Activated CD4-positive, alpha-beta T cell treated with anti-CD3 and anti-CD28 coated beads, Interleukin-2, amount 50 U/mL, for 48 hours (primary cell): ENCODE measurements at places on chromosomes 1 and 21.

- no peak for DNase-seq
These were observed 816 bp downstream of the HYI start for GRCh38 chr1:43452789-43453441.

DNA sequence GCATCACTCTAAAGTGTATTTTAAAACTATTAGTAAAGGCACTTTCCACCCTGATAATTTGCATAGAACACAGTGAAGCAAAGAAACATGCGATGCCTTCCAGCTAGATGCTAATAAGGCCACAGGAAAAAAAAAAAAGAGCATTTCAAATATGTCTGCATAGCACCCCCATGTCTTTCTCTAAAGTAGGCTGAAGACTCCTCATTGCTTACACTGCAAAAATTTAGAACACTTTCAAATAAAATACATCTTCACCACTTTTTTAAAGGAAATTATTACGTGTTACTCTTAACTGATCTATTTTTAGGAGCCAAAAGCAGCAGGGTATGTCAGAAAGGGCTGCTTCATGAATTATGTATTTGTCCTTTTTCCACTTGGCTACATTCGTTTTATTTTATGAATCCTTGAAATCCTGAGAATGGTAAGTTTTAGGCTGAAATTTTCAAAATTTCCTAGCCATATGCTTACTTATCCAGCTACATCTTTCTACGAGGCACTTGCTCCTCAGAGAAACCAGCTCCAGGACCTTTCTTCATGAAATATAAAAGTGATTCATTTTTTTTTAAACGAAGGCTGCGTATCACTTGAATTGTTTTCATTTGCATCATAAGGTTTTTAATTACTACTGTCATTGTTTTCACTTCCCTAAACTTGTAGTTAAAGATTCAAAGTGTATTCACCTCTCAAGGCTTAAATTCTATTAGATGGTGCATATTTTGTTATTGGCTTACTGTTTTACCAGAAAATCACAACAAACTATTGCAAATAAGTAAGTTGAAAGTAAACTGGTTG lies 513.0 kb downstream of the PTPRC start:
- no peak for DNase-seq

DNA sequence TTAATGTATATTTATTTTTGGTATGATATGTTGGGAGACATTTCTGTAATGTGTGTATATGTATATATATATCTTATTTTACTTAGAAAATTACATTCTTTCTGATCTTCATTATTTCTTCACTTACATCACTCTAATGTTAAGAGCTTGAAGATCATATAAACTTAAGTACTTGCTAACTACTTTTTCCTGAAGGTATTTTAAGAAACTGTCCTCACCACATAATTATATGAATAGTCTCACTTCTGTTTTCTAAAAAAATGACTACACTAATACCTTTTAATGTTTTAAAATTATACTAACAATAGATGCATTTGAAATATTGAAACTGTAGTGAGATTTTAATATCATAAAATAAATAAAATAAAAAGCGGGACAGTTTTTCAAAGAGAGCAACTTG lies 377.1 kb downstream of the LRRIQ3 start:
- DNase-seq = no peak

GRCh38 chr1:170743083-170743482 lies 79.2 kb downstream of the PRRX1 start:
- DNase-seq = no peak

DNA sequence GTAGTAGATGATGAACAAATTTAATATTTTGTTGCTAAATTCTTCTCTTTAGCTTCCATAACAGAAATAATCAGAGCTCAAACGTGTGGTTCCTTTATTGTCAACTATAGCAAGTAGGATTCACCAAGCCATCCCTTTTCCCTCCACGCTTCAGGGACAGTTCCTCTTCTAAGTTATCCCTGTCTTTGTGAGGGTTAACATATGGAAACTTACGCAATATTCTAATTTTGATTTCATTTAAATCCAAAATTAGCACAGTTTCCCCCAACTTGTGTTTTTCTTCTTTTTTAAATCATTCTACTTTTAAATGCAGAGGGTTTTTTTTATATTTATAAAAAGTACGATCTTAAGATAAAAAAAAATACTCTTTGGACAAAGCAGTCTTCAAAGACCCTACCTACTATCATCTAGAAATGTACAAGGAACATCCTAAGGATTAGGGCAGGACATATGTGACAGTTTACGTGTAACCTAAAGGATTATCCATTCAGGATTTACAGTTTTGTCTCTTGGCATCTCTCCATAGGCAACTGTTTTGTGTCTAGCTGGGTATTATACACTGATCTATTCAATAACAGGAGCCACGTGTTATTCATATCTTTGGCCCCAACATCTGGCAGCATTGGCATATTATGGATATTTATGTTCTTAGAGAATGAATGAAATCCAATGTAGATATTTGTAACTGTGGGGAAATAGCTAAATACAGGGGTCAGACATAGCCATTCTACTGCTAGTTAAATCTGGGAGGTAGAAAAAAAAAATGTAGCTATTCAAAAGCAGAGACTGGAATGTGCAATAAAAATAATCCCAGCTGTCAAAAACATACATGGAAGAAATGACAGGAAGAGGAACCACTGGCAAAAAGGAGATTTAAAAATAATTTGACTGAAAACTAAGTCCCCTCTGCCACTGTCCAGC lies 272.9 kb downstream of the NEGR1 start:
- DNase-seq = no peak

DNA sequence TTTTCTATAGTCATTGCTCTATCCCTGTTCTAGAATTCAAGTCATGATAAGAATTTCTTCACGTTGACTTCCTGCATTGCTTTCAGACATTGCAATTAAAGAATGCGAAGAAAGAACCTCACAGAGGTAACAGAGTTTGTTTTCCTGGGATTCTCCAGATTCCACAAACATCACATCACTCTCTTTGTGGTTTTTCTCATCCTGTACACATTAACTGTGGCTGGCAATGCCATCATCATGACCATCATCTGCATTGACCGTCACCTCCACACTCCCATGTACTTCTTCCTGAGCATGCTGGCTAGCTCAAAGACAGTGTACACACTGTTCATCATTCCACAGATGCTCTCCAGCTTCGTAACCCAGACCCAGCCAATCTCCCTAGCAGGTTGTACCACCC lies 10.6 kb downstream of the APCS start:
- DNase-seq = no peak

DNA sequence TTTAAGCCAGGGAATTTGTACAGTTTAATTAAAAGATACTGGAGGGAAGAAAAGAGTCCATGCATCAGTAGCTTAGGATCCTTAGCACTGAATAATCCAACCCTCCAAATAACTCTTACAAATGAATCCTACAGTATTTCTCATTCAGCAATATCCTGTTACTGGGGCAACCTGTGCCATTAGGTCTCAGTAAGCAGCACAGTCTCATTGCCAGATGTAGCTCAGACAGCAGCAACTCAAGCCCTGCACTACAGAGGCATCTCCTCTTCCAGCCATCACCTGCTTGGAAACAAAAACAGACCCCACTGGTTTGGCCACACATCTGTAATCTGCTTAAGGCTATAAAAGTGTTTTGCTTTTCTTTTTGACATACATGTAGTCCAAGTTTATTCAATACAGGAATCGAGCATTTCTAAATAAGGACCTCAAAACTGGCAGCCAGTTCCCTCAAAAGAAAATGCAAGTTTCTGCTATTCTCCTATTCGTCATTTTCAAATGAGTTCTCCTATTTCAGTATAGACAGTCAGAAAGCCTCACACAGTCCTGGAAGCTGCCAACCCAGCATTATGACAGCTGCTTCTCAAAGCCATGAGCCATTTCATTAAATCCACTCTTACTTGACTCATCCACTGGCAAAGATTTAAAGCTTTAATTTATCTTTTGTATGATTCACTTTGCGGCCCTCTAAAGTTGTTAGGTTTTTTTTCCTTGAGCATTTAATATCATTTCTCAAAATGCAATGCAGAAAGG lies 129.0 kb downstream of the APP start:
- no peak for DNase-seq
